ENCODE measurements at places on chromosomes 2 and 18.

DNA sequence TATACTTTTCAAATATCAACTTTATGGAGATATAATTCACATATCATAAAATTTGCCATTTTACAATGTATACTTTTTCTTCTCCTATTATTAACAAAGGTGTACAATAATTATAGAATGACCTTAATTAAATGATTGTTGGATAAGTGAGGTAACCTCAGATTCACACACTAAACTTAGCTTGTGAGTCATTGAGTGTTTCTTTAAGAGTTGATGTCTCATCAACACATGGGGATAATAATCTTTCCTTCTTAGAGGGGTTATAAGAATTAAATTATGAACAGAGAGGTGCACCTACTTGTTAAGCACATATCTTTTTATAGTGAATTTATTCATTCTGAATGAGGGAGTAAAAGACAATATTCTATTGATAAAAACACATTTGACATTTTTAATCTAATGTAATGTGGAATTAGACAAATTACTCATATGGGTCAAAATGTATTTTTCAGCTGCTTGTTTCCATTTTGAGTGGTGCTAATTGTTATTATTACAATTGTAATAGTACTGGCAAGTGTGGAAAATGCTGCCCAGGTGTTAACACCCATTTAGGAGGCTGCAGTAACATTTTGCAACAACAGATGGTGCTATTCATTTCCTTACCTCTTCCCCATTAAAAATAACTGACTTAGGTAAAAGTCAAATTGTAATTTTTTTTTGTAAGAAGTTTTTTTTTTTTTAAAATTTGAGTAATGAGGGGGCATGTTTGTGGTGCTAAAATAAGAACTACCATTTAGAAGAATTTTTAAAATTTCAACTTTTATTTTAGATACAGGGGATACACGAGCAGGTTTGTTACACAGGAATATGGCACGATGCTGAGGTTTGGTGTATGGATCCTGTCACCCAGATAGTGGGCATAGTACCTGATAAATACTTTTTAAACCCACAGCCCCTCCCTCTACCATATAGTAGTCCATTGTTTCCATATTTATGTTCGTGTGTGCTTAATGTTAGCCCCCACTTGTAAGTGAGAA lies 32.1 kb upstream of the DYNAP start:
- no peak for DNase-seq

- DNase-seq: no peak
Measured at GRCh38 chr18:8176109-8176508, 433.1 kb upstream of the RAB12 start.

DNA sequence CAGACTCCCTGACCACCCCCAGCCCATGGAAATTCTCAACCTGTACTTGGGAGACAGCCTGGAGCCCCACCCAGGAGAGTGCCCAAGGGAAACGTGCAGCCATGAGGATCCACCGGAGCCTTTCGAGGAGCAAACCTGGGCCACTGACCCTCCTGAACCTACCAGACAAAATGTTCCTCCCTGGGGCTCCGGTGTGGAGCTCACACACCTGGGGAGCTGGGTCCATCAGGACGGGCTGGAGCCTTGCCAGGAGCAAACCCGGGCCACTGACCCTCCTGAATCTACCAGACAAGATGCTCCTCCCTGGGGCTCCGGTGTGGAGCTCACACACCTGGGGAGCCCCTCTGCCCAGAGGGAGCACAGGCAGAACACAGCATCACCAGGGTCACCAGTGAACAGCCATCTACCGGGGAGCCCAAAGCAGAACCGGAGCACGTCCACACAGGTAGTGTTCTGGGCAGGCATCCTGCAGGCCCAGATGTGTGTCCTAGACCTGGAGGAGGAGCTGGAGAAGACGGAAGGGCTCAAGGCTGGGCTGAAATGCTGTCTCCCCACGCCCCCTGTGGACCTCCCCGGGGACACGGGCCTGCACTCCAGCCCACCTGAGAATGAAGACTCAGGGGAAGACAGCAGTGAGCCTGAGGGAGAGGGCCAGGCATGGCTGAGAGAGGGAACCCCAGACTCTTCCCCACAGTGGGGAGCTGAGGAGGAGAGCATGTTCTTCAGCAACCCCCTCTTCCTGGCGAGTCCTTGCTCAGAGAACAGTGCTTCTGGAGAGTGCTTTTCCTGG lies 8.9 kb downstream of the PSD4 start:
- no peak for DNase-seq

- DNase-seq: no peak
Measured at GRCh38 chr18:46764586-46764985, 7.7 kb upstream of the ST8SIA5 start.

GRCh38 chr2:157256626-157257025 lies 879 bp upstream of the GALNT5 start:
- no peak for DNase-seq

DNA sequence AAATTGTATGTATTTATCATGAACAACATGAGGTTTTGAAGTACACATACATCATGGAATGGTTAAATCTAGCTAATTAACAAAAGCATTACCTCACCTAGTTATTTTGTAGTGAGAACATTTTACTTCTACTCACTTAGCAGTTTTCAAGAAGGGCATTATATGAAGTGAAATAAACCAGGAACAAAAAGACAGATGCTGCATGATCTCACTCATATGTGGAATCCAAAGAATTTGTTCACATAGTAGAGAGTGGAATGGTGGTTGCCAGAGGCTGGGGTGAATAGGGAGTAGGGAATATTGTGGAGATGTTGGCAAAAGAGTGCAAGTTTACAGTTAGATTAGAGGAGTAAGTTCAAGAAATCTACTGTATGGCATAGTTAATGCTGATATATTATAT lies 292.0 kb downstream of the ASXL3 start:
- DNase-seq: no peak

- DNase-seq: peak; percentile 65
Measured at GRCh38 chr2:86225581-86225980, 26.3 kb downstream of the MRPL35 start.

DNA sequence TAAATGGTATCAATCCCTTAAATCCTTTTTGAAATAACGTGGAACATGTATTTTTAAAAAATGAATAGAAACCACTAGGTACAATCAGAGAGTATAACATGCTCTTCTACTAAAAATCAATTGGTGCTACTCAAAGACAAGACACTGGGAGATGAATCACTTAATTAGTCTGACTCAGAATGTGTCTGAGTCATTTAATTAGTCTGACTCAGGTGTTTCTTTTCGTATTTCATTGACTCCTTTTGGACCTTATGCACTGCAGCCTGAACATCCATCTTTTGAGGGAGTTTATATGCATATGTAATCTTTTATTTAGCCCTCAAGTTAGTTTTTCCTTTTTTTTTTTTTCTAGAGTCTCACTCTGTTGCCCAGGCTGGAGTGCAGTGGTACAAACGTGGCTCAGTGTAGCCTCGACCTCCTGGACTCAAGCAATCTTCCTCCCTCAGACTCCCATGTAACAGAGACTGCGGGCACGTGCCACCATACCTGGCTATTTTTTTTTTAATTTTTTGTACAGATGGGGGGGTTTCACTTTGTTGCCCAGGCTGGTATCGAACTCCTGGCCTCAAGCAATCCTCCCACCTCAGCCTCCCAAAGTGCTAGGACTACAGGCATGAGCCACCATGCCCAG lies 26.5 kb downstream of the PPP4R3B start:
- peak; percentile 17 for DNase-seq

GRCh38 chr2:42960002-42960841 lies 167.8 kb upstream of the HAAO start:
- no peak for DNase-seq

- DNase-seq: peak; percentile 0
Measured at GRCh38 chr2:50529600-50530218, 502.2 kb downstream of the NRXN1 start.

- DNase-seq: no peak
Measured at GRCh38 chr2:172945510-172945850, 130.2 kb upstream of the MAP3K20 start.

DNA sequence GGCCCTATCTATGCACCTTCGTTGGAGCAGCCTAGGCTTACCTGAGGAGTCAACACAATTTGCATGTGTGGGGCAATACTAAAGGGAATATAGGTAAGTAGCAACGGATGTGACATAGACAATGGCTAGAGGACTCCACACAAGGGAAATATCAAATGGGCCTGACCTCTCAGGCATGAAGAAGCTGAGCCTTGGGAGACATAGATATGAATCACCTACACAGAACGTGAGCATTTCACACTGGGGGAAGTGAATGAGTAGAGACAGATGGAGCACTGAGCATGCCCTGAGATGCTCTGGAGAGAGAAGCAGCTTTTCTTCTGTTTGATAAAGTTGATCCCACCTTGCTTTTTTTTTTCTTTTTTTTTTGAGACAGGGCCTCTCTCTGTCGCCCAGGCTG lies 97.9 kb downstream of the ATL2 start:
- no peak for DNase-seq

DNA sequence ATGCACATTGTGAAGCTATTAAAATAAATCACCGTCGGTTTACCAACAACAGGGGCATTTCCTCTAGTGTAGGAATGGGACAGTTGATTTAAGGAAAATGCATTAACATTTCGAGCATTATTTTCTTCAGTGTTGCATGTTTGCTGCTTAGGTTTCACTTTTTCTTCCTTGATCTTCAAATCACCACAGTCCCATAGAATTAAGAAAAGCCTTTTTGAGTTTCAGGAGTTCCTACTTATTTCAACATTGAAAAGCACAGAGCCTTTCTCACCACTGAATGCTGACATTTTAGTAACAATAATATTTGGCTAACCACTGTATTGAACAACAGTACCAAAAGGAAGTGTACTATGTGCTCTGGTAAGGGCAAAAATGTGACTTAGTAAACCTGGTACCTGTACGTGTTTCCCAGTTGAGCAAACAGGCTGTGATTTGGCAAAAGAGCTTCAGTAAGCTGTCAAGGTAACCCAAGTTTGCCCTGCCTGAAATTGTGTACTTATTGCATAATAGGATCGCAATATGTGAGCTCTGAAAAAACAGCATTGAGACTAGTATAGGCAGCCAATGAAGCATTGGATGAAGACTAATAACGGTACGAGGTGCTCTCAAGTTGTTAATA lies 2.2 kb downstream of the LRRTM4 start:
- DNase-seq: no peak

GRCh38 chr2:36235882-36236281 lies 119.7 kb upstream of the CRIM1 start:
- no peak for DNase-seq

DNA sequence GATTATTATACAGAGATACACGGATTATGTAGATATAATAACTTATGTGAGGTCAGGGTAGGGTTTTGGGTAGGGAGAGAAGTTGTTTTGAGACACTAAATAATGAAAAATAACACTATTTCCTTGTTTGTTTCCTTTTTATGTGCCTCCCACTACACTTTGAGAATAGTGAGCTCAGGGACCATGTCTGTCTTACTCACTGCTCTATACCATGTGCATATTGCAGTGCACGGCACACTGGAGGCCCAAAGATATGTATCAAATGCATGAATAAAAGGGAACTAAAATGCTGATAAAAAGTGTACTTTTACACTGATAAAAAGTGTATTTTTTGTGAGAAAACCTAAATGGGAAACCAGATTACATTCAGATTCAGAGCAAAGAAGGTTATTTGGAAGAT lies 151.4 kb upstream of the NABP1 start:
- no peak for DNase-seq

GRCh38 chr18:24679062-24679461 lies 218.6 kb downstream of the HRH4 start:
- no peak for DNase-seq

GRCh38 chr2:171574149-171574795 lies 52.0 kb downstream of the CYBRD1 start:
- peak; percentile 81 for DNase-seq

DNA sequence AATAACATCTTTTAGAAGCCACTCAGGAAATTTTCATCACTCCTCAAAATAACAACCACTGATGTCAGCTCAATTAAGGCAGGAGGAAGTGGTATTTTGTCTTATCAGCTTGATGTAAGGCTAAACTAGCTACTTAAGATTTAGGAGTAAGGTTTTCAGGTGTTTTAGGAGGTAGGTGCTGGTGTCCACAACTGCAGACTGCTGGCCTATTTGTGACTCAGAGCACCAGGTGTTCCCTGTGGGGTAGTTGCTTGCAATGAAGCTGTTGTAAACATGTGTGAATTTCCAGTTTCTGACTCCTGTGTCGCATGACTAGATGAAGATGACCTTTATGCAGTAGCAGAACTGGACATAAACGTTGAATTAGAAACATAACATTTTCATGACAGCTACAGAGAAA lies 164.2 kb downstream of the THSD7B start:
- no peak for DNase-seq

DNA sequence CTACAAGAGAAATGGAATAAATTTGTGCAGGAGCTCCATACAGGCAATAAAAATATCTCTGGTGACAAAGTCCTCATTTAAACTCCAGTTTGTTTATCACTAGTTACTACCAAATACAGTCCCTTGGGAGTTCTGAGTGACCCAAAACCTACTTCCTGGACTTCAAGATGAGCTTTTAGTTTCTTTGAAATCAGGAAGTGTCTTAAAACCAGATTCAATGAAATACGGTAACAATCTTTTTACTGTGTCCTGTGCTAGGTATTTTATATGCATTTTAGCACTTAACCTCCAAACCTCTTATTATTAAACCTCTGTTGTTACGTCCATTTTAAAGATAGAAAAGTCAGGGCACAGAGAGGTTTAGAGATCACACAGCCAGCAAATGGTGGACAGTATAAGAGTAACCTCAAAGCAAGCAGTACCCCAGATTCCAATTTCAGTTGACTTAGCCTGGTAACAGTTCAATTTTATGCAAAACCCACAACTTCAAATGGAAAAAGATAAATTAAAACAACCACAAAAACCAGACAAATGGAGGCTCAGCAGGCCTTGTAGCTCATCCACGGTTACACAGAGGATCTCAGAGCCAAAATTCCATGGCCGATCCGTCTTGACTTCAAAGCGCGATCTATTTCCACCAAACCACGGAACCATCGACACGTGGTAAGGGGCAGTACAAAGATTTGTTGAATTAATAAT lies 1.3 kb upstream of the KCMF1 start:
- DNase-seq: no peak

DNA sequence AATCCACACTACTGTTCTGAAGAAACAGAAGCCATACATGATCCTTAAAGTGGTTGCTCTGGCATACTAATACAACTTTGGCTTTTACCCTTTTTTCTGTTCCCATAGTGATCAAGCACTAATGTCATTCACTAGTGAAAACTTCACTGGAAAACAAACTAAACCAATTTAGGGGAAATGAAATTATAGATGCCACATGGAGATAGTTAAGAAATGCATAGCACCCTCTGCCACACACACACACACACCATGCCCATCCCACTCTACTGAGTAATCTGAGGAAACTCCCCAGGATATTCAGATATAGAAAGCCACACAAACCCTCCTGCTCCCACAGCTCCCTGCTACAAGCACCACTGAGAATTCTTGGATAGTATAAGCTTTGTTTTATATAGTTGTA lies 39.1 kb downstream of the SLC3A1 start:
- no peak for DNase-seq

GRCh38 chr2:71426721-71427120 lies 26.6 kb upstream of the DYSF start:
- DNase-seq: no peak

DNA sequence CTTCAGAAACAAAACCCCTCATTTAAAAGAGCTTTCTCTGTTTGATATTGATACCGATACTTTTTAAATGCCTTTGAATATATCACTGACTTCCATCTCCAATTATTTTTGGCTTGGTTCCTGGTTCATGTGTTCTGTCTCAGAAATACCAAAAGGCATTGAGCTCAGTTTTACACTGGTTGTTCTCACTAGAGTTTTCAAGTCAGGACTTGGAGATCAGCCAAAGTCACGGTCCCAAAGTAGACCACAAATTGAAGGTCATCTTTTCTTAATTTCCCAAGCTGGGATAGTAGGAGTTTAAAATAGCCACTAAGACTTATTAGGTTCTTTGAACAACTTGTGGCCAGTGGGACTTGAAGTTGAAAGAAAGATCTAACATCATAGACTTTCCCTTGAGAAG lies 24.2 kb downstream of the DHRS9 start:
- no peak for DNase-seq
